Activated CD8-positive, alpha-beta memory T cell treated with anti-CD3 and anti-CD28 coated beads for 4 hours (primary cell): ENCODE measurements at places on chromosomes 1 and 21.

DNA sequence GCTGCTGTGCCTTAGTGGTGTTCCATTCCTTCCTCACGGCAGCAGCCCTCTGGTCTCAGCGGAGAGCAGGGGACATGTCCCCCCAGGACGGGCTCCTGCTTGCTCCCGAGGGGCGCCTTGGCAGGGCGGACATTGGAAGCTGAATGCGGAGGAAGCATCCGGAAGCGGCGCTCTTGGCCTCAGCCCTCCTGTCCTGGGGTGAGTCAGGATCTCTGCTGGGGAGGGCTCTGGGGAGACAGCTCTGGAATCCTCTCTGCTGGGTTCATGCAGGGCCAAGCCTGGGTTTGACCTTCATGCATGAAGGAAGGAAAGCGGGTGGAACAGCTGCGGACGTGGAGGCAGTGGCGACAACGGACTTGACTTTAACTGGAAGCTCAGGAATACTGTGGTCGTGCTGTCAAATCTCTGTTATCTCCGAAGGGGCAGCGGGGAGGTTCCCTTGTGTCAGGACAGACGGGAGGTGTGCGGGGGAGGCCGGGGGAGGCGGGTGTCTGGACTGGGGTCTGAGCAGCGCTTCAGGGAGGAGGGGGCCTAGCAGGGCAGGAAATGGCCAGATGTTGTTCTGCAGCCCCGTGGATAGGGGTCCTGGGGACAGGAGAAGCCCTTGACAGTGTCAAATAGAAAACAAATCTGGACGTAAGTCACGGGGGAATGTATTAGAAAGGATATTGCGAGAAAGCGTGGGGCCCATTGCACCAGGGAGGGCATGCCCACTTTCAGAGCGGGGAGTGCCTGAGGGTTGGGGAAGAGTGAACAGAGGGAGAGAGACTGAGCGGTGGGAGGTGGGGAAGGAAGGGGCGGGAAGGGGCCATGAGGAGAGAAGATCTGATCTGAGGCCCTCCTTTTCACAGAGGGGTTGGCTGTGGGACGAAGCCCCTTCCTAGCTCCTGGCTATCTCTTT, 26.6 kb downstream of the CRYAA start:
- no peak for DNase-seq

DNA sequence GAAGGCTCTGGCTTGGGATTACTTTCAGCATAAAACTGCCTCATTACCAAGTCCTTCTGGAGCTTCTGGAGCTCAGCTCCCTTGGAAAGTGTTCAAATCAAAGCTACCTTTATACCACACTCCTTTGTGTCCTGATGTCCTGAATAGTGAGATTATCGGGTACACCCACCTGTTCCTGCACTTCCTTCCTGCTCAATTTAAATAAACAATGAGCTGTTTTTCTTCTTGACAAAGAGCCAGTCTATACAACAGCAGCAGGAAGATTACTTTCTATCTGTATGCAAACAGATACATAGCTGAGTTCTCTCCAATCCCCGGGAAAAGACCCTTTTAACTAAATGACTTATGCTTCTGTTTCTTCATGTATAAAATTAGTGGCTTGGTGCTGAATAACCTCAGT, 258.0 kb upstream of the FMN2 start:
- no peak for DNase-seq

- DNase-seq, result peak; percentile 28
Measured at GRCh38 chr1:31762726-31763670, 1.1 kb downstream of the ADGRB2 start.

- no peak for DNase-seq
Measured at GRCh38 chr1:89425056-89425455, 61.2 kb downstream of the GBP6 start.

DNA sequence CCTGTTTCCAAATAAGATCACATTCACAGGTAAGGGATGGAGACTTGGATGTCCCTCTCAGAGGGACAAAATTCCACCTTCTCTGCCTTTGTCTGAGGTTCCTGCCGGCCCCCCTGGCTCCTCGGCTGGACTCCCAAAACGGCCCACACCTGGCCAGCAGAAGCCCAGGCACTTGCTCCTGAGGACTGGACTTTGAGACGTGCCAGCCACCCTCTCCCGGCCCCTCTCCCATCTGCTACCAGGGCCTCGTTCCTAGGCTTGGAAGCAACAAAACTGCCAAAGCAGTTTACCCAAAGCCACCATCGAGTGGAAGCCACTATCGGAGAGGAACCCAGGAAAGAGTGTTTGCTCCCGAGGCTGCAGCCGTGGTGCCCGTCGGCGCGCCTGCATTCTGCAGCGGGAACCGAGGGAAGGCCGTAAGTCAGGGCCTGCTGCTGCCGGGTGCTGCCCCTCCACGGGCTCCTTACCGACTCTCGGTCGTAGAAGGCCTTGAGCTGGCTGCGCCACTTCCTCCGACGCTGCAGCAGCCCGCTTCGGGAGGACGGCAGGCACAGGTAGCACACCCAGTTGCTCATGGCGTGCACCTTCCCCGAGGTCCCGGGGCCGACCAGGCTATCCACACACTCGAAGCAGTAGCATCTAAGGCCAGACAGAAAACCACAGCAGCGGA, 3.5 kb downstream of the DNMT3L start:
- no peak for DNase-seq

GRCh38 chr1:92822879-92823278, 9.0 kb upstream of the RPL5 start:
- DNase-seq, result no peak

DNA sequence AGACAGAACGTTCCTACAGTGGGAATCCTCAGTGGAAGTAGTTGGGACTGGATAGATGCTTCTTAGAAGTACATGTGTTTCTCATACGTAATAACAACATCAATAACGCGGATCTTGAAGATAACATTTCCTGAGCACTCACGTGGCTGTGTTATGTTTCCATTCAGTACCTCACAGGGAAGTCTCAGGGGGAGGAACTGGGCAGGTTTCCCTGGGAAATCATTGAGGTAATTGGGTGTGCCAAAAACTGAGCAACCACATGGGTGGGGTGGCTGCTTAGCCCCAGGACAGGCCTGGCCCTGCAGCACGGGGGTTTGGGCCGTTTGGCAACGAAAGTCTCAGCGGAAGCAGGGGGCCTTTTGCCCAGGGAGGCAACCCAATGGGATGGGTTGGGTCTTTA, 133.8 kb downstream of the ZSCAN20 start:
- no peak for DNase-seq

- DNase-seq, result no peak
Measured at GRCh38 chr21:42486531-42486930, 9.5 kb downstream of the RSPH1 start.
